Stimulated activated CD4-positive, alpha-beta T cell treated with anti-CD3 and anti-CD28 coated beads, Interleukin-4, amount 100 ng/mL, for 4 hours (primary cell): ENCODE measurements at places on chromosomes 4 and X.

- no peak for DNase-seq
Measured at GRCh38 chrX:129585691-129586090, 45.6 kb downstream of the OCRL start.

GRCh38 chr4:174702979-174703478 lies 126.0 kb downstream of the GLRA3 start:
- no peak for DNase-seq

DNA sequence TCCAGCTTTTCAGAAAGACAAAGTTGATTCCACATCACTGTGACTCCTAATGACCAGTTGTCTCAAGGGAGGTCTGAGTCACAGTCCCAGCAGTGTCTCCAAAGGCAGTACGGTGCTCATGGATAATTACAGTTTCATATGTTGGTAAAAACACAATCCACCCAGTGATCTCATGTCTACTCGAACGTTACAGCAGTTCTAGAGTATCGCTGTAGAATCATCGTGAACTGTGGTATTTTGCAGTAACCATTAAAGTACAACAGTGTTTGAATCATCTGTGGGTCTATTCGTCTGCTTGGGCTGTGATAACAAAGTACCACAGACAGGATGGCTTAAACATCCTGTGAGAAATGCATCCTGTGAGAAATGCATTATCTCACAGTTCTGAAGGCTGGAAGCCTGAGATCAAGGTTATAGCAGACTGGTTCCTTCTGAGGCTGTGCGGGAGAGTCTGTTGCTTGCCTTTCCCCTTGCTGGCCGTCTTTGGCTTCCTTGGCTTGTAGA lies 121.1 kb upstream of the SORBS2 start:
- DNase-seq = no peak

- DNase-seq = no peak
Measured at GRCh38 chrX:24372021-24372763, 11.8 kb downstream of the SUPT20HL1 start.

DNA sequence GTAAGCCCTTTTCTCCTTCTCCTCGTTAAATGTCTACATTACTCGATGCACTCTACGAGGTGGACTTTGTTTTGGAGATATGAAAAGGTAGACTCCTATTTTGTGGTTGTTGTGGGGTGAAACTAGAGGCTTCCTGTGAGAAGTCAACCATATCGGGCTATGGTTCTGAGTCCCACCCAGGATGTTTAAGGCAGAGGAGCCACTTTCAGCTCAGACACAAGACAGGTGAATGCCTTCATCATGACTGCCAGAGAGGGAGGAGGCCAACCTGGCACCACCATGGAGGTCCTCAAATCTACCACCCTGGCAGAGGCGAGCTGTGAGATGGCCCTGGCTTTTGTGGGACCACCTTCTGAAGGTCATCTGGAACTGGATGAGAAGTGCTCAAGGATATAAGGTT lies 154.4 kb upstream of the KLF3 start:
- DNase-seq = no peak

GRCh38 chrX:139720979-139721378 lies 13.0 kb upstream of the MCF2 start:
- no peak for DNase-seq

- no peak for DNase-seq
Measured at GRCh38 chr4:2318476-2318875, 56.6 kb upstream of the MXD4 start.

DNA sequence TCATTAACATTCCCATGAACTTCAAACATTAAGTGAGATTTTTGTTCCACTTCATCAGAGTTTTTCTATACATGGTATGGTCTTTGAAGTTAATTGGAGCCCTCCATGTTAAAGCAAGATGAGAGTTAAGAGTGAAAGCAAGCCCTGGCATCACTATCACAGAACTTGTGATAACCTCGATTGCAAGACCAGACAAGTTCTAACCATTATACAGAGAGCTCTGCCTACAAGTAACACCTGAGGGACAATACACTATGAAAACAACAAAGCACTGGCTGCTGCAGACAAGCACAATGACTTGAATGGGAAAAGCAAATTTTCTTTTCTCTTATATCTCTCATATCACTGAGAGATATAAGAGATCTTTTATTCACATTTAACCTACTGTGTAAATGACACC lies 126.6 kb upstream of the GYPA start:
- DNase-seq = no peak

DNA sequence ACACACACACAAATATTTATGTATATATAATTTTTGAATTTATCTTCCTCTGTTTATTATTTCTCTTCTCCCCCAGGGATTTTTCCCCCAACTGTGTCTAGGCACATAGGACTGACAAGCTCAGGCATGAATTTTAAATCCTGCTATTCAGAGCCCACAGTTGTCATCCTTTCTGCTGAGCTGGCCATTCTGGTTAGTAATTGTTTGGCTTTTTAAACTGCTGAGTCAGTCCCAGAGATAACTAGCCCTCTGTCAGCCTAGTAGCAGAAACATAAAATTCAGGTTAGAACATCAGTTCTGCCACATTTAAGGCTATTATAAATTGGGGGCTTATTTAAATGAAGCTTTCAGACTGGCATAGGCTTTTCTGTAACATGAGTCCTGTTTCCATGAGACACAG lies 151.7 kb upstream of the MAOA start:
- no peak for DNase-seq

DNA sequence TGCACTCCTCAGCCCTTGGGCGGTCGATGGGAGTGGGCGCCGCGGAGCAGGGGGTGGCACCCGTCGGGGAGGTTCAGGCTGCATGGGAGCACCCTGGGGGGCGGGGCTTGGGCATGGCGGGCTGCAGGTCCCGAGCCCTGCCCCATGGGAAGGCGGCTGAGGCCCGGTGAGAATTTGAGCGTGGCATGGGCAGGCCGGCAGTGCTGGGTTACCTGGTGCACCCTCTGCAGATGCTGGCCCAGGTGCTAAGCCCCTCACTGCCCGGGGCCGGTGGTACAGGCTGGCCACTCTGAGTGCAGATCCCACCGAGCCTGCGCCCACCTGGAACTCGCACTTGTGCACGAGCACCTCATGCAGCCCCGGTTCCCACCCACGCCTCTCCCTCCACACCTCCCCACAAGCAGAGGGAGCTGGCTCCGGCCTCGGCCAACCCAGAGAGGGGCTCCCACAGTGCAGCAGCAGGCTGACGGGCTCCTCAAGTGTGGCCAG lies 556.3 kb downstream of the GALNTL6 start:
- DNase-seq = no peak

DNA sequence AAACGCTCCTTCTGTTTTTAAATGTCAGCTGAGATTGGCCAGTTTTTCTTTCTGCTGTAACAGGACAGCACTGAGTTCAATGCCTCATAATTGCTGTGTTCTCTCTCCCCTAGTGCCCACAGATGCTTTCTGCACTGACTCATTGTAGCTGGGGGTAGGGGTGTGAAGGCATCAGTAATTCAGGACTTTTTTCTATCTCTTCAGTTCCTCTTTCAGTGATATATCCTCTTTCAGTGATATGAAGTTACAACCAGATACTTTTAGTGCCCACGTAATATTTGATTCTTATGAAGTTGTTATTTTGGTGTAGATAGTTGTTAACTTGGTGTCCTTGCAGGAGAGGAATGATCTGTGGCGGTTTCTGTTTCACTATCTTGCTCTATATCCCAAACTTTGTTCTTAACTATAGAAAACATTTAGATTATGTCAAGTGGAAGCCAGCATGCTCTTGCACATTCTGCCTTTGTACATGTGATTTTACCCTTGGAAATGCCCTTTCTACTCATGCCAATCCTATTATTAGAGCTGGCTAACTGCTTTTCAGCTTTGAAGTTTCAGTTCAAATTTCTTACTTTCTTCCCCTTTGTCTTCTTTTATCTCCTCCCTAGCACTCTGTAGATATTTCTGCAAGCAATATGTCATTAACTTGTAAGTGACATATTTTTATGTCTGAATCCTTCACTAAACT lies 1258.4 kb downstream of the FAM133A start:
- no peak for DNase-seq

DNA sequence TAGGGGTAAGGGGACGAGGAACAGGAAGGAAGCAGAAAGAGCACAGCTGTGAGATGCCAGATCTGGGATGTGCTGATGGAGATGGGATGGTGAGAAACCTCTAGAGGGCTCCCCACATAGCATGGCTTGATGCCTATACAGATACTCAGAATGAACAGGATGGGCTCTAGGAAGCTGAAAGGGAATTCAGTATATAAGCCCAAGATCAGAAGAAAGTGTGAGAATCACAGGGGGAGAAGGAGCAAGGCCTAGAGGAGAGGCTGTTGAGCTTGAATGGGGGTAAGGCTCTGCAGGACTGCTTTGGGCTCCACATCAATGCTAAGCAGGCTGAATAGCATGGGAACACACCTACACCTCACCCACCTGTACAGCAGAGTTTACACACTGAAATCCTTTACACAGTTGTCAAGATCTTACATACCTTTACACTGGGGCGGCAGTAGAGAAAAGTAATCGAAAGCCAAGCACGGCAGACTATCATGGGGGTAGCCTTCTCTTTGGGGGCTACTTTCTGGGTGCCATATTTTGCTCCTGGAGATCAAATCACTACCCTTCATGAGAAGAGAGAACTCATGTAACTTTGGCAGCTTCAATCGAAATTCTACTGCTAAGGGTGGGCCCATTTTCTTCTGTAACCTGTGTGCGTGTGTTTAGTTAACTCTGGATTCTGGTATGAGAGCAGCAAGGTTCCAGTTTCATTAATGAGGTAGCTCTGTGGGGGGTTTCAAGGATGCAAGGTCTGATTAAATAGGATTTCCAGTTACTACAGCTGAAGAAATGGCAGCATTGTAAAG lies 30.6 kb downstream of the HOPX start:
- DNase-seq = no peak

GRCh38 chrX:1388651-1389050 lies 3.3 kb downstream of the SLC25A6 start:
- no peak for DNase-seq

DNA sequence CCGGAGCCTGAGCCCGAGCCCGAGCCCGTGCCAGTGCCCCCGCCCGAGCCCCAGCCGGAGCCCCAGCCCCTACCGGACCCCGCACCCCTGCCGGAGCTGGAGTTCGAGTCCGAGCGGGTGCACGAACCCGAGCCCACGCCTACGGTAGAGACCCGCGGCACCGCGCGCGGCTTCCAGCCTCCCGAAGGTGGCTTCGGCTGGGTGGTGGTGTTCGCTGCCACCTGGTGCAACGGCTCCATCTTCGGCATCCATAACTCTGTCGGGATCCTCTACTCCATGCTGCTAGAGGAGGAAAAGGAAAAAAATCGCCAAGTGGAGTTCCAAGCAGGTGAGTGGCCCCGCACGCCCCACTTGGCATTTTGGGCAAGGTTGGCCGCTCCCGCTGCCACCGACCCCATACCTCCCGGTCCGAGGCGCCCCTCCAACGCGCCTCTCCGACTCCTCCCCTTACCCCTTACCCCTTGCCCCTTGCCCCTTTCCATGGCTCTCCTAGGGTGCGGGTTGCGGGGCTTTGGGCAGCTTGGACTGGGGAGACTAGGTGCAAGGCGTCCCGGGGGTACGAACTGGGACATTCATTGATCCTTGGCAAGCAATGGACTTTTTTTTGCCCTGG lies 553 bp downstream of the SLC16A2 start:
- DNase-seq = no peak

DNA sequence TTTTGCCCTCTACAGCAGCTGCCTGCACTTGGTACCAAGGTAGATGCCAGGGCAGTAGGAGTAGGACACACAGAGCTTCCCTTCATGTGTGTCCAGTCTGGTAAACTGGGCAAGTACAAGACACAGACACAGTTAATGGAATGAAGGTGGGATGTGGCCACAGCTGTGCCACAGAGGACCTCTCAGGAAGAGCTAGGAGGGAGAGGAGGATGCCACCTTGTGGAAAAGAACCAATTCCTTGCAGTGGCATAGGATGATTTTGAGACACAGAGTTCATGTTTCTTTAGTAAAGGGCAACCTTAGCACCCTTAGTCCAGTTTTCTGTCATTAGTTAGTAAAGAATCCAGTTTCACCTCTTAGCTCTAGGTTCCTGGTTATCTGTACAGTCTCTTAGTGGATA lies 36.3 kb upstream of the TBC1D14 start:
- no peak for DNase-seq

DNA sequence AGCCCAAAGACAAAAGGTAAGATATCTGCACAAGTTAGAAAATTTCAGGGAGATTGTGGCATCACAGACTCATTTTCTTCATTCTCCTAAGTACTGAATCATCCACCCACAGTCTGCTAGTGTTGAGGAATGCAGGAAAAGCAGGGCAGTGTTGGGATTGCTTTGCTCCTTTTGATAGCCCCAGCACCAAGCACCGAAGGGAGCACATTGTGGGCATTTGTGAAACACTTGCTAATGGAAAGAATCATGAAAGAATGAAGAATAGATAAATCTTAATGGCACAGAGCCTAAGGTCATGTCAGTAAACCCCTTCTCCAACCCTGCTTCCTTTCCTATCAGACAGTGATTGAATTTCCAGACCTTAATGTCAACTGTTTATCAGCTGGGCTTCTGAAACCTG lies 103.1 kb upstream of the GPRIN3 start:
- DNase-seq = no peak

GRCh38 chr4:152968806-152969394 lies 32.8 kb downstream of the FHDC1 start:
- DNase-seq = no peak

- no peak for DNase-seq
Measured at GRCh38 chr4:54041100-54041499, 23.3 kb downstream of the CHIC2 start.

DNA sequence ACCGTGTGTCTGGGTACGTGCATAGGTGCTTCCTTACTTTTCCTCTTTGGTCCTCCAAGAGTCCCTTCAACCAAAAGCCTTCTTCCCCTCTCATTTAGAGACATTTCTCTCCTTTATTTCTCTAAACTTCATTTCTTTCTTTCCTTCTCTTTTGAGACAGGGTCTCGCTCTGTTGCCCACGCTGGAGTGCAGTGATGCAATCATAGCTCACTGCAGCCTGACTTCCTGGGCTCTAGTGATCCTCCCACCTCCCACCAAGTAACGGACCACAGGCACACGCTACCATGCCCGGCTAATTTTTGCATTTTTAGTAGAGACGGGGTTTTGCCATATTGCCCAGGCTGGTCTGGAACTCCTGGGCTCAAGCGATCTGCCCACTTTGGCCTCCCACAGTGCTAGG lies 42.2 kb downstream of the ACOX3 start:
- DNase-seq = no peak

DNA sequence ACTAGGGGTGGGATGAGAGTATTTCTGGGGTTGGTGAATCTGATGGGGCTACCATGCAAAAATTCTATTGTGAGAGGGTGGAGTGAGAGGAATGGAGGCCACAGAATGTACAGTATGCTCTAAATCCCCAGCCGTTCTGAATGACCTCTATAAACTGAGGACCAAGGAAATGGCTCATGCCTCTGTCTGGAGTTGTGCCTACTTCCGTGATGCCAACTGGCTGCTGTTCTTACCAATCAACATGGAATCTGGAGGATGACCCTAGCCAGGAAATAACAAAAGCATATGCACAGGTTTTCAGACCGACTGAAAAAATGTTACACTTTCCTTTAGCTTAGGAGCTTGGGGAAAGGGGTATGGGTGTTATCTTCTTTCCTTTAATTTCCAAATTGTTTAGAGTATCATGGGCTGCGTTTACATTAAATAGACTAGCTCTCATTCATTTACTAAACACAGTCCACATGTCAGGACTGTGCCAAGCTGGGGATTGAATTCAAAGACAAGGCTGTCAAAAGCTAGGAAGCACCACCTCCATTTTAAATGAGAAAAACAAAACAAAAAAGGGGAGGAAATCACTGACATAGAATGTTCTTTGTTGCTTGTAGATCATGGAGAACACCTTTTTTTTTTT lies 20.2 kb upstream of the CCKAR start:
- DNase-seq = no peak
